ENCODE measurements at places on chromosomes 3 and 15.

- DNase-seq, result no peak
Observed at GRCh38 chr3:122929188-122930062, 98.1 kb downstream of the SEMA5B start.

DNA sequence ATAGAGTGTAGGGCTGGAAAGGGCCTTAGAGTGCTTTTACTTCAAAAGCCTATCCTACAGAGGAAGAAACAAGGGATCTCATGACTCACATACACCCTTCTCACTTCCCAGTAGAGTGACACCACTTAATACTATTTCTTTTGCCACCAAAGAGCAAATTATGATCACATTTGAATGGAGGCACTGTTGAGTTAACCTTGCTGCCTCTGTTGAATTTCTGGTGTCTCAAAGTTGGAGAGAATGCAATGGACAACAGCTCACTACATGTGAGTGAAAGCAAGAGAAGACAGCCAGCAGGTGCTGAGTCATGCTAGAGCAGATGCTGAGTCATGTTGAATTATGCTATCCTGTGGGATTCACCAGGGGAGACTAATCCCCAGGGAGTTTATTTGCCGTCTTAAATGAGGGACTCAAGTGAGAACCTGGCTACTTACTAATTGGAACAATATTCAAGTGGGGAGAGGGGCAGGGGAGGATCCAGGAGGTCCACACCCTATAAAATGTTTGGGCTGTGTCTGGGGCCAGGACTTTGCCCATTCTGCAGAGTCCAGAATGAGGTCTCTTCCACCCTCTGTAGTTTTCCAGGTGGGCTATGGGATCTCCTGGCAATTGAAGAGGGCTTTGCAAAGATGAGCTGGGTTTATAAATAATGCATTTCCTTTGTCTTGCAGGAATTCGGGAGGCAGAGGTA, 35.8 kb downstream of the ST8SIA2 start:
- DNase-seq, result peak; percentile 15

DNA sequence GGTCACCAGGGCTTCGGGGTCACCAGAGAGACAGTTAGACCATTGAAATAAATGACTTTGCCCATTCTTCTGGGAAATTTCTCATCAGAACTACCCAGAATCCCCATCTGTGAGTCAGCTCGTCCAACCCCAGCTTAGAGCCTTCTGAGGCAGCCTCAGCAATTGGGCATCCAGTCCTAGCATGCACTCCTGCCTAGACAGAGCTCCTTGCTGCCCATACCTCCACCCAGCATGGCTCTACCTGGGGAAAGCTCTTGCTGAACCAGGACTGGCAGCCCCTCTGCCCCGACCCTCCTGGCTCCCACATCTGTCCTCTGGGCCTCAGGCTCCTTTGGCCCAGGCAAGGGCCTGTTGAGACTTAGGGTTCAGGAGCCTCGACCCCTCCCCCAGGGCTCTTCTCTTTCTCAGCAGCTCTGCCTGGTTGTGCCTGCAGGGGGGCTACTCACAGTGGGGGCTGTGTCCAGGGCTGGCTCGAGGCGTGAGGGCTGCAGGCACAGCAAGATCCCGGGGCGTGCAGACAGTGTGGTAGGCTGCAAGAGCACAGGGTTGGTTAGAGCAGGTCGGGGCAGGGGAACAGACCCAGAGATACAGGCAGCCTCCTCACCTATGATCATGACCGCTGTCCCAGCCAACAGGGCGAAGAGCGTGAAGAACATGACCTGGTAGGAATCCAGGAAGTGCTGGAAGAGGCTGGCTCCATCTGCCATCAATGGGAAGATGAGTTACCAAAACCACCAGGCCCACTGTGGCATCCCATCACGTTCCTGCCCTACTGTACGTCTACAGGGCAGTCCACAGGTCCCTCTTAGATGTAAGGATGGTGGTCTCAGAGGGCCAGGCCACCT, 101.3 kb downstream of the NUP210 start:
- DNase-seq, result no peak

GRCh38 chr3:18725668-18726407, 300.7 kb upstream of the SATB1 start:
- DNase-seq, result no peak

GRCh38 chr3:64945171-64945729, 257.4 kb upstream of the ADAMTS9 start:
- DNase-seq, result no peak

- peak; percentile 78 for DNase-seq
Observed at GRCh38 chr3:99172736-99173657, 271.5 kb upstream of the DCBLD2 start.

- peak; percentile 81 for DNase-seq
Observed at GRCh38 chr3:9947025-9947995, 4.9 kb downstream of the PRRT3 start.

DNA sequence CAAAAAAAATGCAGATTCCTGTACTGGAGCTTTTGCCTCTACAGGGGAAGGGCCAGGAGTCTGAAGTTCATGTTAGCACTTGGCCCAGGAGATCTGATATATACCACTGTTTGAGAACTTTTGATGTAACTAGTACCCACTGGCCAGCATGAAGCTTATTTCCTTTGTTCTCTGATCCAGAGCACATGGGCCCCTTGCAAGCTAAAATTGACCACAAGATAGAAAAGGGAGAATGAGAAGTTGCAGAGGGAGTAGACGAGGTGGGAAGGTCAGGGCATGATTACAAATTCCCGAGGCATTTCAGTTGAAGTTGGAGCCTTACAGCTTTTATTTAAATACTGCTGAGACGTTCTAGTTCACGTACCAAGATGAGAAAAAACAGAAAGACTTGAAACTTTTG, 28.2 kb downstream of the TGM4 start:
- DNase-seq, result no peak

DNA sequence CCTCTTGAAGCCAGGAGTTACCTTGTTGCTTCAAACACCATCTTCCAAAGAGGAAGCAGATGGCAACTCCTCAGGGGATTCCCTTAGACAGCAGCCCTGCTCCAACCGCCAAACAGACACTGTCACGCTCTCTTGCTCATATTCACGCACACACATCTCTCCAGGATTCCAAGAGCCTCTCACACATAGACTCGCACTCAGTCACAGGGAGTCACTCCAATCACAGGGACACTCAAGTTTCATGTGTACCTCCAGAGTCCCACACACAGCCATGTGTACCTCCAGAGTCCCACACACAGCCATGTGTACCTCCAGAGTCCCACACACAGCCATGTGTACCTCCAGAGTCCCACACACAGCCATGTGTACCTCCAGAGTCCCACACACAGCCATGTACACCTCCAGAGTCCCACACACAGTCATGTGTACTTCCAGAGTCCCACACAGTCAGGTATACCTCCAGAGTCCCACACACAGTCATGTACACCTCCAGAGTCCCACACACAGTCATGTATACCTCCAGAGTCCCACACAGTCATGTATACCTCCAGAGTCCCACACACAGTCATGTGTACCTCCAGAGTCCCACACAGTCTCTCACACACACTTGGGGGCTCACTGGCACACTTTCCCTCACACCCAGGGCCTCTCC, 6.1 kb downstream of the VWA5B2 start:
- no peak for DNase-seq

- DNase-seq, result no peak
Observed at GRCh38 chr15:30943654-30944335, 40.1 kb downstream of the FAN1 start.

DNA sequence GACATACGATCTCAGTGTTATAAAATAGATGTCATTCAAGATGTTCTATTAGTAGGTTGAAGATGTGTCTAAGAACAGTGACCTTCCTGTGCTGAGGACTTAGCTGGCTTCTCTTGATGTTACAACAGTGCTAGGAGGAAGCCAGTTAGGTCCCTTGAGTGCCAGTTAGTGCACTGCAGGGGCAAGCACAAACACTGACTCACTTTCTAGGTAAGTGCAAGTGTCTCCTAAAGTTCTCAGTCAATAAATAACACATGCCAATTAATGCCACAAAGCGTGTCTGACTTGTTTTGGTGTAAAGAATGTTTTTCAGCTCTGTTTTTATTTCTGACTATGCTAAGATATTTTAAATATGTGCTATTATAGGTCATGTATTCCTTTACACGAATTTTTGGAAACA, 211.8 kb downstream of the NAALADL2 start:
- DNase-seq, result no peak

GRCh38 chr3:121443456-121443855, 102.3 kb downstream of the POLQ start:
- no peak for DNase-seq

DNA sequence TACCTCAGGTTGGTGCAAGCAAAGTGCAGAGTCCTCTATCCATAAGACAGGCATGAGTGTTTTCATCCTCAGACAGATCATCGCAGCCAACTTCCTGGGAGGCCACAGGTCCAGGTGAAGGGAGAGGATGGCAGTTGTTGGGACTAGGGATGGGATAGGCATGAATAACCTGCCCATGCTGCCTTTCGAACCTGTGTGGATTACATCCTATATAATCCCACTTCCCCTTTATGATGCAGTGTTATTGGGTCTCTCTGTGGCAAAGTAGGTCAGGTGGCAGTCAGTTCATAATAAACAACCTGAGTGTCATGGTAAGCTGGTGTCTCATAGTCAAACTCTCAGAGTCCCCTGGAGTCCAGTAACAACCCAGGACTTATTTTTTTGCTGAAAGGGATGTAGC, 40.4 kb downstream of the CCR3 start:
- no peak for DNase-seq

All from ELR (cell line).